ENCODE measurements at places on chromosomes 3 and 15. TPM values are rescaled to one million over a fixed set of nuclear protein-coding genes. Genes with fewer than 3 reads are reported as not detected.

C2CD4A gene
- total RNA-seq, result 0.12 TPM

ACAN gene
- 3.0 TPM for total RNA-seq

TTC21A gene
- total RNA-seq, result 3.6 TPM

TRIM59 gene
- 30.2 TPM for total RNA-seq

All from uterine smooth muscle cell (primary cell).